ENCODE measurements at places on chromosomes 13 and 19.

DNA sequence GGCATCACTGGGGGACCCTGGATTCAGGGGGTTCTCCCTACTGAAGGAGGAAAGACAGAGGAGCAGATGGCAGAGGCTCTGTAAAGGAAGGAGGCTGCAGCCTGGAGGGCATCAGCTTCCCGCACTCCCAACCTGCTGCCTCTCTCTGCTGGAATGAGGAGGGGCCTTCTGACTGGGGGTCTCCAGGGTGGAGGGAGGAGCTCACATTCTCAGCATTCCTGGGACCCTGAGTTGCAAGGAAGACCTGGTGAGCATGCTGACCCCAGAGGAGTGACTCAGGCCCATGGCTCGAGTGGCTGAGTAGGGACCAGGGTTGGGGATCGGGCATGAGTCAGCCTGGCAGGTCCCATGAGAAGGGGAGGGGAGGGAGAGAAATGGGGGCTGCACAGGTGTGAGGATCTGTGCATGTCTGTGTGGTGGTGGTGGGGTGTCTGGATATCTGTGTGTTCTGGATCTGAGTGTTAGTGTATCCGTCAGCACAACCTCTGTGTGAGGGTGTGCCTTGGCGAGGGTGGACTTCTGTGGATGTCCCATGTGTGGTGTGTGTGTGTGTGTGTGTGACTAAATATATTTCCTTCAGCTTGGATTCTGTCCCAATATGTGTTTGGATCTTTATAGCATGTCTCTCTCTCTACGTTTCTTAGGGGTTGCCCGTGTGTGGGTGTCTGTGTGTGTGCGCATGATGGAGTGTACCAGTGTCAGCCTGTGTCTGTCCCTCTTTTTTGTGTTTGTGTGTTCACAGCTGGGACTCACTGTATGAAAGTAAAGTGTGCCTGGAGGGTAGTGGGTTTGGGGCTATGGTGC, 4.6 kb downstream of the AXL start:
- no peak overlapping the region for H3K4me3 ChIP-seq
- peaks cover 11% of the 10 kb centered on the region for H3K4me1 ChIP-seq
- DNase-seq, result no peak
- no peak overlapping the region for H3K27ac ChIP-seq
- peaks cover 51% of the 10 kb centered on the region for H3K27me3 ChIP-seq

DNA sequence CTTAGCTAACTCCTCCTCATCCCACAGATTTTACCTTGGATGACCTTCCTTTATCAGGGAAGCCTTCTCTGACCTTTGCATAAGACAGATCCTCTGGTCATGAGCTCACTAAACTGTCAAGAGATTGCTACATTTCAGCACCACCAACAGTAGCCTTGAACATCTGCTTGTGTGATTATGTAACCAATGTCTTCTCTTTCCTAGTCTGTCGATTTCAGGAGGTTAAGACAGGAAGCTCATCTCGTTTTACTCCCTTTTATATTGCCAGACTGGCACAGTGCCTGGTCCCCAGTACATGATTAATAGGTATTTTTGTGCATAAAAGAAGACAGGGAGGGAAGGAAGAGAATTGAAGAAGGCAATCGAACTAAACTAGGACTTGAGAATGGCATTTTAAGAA, 1697.7 kb downstream of the EFNB2 start:
- no peak overlapping the region for H3K4me3 ChIP-seq
- no peaks in the 10 kb centered on the region for H3K36me3 ChIP-seq
- DNase-seq, result no peak
- H3K27ac ChIP-seq, result no peak overlapping the region

GRCh38 chr19:16360738-16361137, 36.1 kb downstream of the KLF2 start:
- H3K4me1 ChIP-seq, result peaks cover 36% of the 10 kb centered on the region
- no peaks in the 10 kb centered on the region for H3K27me3 ChIP-seq
- H3K36me3 ChIP-seq, result peaks cover 5% of the 10 kb centered on the region
- DNase-seq, result no peak
- H3K4me3 ChIP-seq, result no peak overlapping the region

DNA sequence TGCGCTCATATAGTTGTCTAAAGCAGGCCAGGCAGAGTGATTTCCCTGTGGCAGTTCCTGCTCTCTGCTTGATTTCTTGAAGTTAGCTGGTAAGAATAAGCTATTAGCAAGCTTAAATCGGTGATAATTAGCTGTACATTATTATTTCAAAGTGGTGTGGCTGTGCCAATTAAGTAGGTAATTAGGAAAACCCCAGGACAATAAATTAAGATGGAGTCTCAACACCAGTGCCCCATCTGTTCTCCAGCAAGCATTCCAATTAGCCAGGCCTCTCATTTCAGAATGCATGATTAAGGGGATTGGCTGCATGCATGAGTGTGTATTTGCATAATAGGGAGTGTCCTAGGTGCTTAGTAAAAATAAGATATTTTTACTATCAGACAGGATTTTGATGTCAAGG, 342.3 kb downstream of the GPC5 start:
- H3K4me1 ChIP-seq, result no peaks in the 10 kb centered on the region
- no peak for DNase-seq
- no peaks in the 10 kb centered on the region for H3K27me3 ChIP-seq
- no peak overlapping the region for H3K27ac ChIP-seq
- H3K36me3 ChIP-seq, result no peaks in the 10 kb centered on the region

DNA sequence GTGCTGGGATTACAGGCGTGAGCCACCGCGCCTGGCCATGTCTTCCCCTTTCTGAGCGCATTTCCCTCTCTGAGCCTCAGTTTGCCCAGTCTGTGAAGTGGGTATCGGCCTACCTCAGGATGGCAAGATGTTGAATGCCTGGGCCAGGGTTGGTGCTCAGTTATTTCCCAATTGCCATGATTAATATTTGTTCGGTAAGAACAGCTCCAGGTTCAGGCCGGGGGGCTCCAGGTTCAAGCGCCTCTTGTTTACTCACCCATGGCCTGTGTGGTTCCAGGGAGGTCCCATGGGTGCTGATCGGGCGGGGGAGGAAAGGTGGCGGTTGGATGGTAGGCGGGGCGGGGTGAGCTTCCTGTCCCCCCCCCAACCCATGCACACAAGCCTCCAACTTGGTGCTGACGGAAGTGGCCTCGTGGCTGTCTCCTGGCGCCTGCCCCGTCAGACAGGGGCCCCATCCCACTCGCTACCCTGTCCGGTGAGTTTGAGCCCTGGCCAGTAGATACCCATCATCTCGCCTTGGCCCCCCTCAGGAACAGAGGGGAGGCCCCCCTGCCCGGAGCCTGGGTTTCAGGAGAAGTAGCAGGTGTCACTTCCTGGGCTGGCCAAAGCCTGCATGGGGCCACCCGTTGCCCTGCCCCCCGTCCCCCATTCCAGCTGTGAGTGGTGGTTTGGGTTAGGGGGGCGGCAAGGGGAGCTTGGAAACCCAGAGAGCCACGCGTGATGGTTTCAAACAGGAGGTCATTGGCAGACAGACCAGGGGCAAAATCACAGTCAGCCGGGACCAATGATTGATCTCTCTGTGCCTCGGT, at the start of gene FCHO1:
TSS of gene FCHO1 (plus strand) at position 375 of the 809 bp plus-strand sequence. CDS start 3,688 bp downstream, outside the sequence.
- H3K4me1 ChIP-seq, result peaks cover 57% of the 10 kb centered on the region
- no peaks in the 10 kb centered on the region for H3K27me3 ChIP-seq
- peak within 1 kb of the TSS; percentile 88 for H3K4me3 ChIP-seq
- peak within 1 kb of the TSS; percentile 96 for H3K27ac ChIP-seq
- peaks cover 10% of the 10 kb centered on the region for H3K36me3 ChIP-seq

DNA sequence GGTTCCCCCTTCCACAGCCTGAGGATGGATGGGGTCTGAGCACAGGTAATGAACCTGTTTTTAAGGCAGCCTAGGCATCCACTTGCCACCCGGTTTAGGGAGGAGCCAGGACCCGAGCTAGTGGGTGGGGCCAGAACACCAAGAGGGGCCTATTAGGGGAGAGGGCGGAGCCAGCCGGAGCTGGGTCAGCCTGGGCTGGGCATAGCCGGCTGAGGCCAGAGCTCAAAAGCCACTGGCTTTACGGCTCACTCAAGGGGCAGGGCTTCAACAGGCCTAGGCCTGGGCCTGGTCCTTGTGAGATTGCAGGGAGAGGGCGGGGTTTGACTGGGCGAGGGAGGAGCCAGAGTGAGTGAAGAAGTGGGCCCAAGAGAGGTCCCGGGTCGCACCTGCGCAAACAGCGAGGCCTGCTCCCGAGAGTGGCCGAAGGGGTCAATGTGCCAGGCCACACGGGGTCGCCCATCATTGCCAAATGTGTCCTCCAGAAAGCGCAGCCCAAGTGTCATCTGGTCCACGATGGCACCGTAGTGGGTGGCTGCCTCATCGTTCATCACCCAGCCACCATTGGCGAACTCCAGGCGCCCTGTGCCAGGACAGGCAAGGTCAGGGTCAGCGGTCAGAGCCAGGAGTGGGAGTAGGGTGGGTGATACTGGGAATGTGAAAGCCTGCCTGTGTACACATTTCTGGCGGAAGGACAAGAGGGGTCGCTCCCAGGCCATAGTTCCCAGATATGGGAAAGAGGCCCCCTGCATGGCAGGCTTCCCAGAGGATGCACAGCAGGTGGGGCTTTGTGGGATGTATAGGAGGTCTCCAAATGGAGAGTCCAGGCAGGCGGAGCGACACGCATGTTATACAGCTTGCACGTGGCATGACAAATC, 1.9 kb downstream of the MAN2B1 start:
- peaks cover 45% of the 10 kb centered on the region for H3K36me3 ChIP-seq
- no peak for DNase-seq
- peak overlapping the region; percentile 98 for H3K4me3 ChIP-seq
- peak overlapping the region; percentile 95 for H3K27ac ChIP-seq

- no peak overlapping the region for H3K4me3 ChIP-seq
- no peaks in the 10 kb centered on the region for H3K4me1 ChIP-seq
- DNase-seq, result no peak
- H3K27me3 ChIP-seq, result no peaks in the 10 kb centered on the region
- no peak overlapping the region for H3K27ac ChIP-seq
Observed at GRCh38 chr13:53250272-53250875, 221.8 kb downstream of the OLFM4 start.

DNA sequence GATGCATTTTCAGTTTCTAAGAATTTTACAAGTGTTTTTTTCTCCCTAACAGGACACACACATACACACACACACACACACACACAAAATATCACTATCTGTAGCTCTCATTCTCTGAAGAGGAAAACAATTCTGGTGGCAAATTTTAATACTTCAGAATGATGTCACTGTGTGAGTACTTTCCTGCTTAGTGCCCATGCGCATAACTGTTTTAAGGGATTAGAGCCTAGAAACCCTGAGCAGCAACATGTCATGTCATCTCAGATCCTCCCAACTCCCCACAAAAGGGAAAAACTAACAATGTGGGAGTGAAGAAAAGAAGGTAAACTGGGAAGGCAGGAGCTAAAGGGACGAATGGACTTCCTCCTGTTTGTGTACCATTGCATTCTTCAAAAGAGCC, 401.2 kb downstream of the SPRY2 start:
- no peak overlapping the region for H3K4me3 ChIP-seq
- no peak overlapping the region for H3K27ac ChIP-seq
- no peaks in the 10 kb centered on the region for H3K27me3 ChIP-seq
- H3K36me3 ChIP-seq, result peaks cover 3% of the 10 kb centered on the region

GRCh38 chr13:21061029-21061763, at the start of gene LATS2:
Gene LATS2, minus strand, starts transcription at chr13:21061586. Its CDS starts 15,560 bp downstream, at chr13:21046026.
- H3K4me3 ChIP-seq, result peak within 1 kb of the TSS; percentile 81
- peaks cover 6% of the 10 kb centered on the region for H3K36me3 ChIP-seq
- peaks cover 6% of the 10 kb centered on the region for H3K4me1 ChIP-seq
- DNase-seq, result peak; percentile 43

DNA sequence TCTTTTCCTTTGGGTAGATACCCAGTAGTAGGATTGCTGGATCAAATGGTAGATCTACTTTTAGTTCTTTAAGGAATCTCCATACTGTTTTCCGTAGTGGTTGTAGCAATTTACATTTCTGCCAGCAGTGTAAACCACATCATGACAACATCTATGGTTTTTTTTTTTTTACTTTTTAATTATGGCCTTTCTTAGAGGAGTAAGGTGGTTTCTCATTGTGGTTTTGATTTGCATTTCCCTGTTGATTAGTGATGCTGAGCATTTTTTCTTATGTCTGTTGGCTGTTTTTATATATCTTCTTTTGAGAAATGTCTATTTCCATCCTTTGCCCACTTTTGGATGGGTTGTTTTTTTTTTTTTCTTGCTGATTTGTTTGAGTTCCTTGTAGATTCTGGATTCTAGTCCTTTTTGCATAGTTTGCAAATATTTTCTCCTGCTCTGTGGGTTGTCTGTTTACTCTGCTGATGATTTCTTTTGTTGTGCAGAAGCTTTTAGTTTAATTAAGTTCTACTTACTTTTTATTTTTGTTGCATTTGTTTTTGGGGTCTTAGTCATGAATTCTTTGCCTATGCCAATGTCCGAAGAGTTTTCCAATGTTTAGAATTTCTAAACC, 38.8 kb downstream of the TDRD3 start:
- H3K36me3 ChIP-seq, result peaks cover 3% of the 10 kb centered on the region
- peaks cover 27% of the 10 kb centered on the region for H3K4me1 ChIP-seq
- H3K27me3 ChIP-seq, result no peaks in the 10 kb centered on the region
- H3K4me3 ChIP-seq, result no peak overlapping the region
- no peak for DNase-seq
- peak overlapping the region; percentile 33 for H3K27ac ChIP-seq

DNA sequence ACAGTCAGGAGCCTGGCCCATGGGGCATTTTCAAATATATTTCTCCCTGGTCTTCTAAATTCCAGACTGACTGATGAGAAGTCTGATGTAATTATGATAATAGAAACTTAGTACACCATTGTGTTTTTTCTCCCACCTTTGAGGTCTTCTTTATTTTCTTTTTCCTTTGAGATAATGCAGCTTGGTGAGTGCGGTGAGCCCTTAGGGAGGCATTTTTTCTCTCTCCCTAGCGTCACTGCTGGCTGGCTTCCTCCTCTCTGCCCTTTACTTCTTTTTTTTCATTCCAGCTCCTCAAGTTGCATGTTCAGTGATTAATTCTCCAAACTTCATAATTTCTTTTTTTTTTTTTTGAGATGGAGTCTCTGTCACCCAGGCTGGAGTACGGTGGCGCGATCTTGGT, 12.8 kb upstream of the CDC42EP5 start:
- H3K36me3 ChIP-seq, result peaks cover 1% of the 10 kb centered on the region
- H3K27me3 ChIP-seq, result peaks cover 27% of the 10 kb centered on the region
- peak overlapping the region; percentile 25 for H3K27ac ChIP-seq

- H3K27me3 ChIP-seq, result no peaks in the 10 kb centered on the region
- no peak overlapping the region for H3K4me3 ChIP-seq
- DNase-seq, result no peak
Observed at GRCh38 chr19:15441317-15441716, 8.4 kb downstream of the WIZ start.

- peaks cover 11% of the 10 kb centered on the region for H3K36me3 ChIP-seq
- H3K4me1 ChIP-seq, result peaks cover 16% of the 10 kb centered on the region
- no peak overlapping the region for H3K27ac ChIP-seq
- H3K27me3 ChIP-seq, result no peaks in the 10 kb centered on the region
- DNase-seq, result no peak
Observed at GRCh38 chr19:944663-945241, 18.9 kb downstream of the ARID3A start.

DNA sequence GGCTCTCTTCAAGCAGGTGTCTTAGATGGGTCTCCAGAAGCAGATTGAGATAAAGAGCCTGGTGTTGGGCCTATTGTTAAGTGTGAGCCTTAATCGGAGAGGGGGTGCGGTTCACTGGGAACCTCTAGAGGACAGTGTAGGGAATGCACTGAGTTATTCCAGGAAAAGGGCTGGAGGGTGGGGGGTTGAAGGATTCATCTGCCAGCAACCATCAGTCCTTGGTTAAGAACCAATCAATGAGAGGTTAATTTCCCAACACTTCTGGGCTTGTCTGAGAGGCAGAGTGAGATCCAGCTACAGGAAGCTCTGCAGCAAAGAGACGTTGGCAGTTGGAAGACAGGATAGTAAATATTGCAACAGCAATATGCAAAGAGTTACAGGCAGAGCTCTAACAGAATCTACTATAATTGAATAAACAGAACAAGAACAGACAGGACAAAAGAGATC, 28.7 kb downstream of the CYP4F2 start:
- H3K36me3 ChIP-seq, result no peaks in the 10 kb centered on the region
- H3K4me1 ChIP-seq, result peaks cover 8% of the 10 kb centered on the region
- no peak overlapping the region for H3K4me3 ChIP-seq
- DNase-seq, result peak; percentile 29

All from central memory CD8-positive, alpha-beta T cell (primary cell).